Activated CD4-positive, alpha-beta T cell treated with anti-CD3 and anti-CD28 coated beads, Interleukin-2, amount 50 U/mL, for 48 hours (primary cell): ENCODE measurements at places on chromosomes 4 and X.

DNA sequence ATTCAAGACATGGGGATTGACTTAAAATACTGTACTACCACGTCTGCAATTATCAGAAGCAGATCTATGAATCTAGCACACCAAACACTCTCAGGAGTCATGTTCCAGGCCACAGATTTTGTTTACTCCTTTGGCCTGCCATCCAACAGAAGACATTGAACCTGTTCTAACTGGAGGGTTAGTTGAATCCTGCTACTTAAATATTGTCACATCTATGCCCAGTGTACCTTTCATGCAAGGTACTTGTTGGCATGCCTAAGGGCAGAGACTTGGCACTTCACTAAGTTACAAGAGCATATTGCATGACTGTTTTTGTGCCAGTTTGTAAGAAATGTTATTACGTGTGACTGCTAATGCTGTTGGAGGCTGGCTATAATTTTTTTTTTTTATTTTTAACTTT is 126.9 kb upstream of the BCOR start:
- DNase-seq, result no peak

DNA sequence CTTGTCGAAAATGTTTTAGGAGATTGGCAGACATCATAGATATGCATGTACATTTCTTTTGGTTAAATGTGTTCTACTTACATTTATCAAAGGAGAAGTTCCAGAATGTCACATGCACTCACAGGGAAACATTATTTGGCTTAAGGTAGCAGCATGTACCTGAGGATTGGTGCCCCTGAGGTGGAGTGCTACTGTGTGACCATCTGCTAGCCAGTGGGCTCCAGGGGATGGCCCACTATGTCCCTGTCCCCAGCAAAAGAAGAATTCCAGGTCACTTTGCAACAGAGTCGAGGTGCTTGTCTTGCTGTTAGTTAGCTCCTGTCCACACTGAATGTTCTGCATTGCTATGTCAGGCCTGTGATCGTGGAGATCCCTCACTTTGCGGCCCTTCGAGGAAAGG is 283.2 kb downstream of the ANK2 start:
- DNase-seq, result no peak

DNA sequence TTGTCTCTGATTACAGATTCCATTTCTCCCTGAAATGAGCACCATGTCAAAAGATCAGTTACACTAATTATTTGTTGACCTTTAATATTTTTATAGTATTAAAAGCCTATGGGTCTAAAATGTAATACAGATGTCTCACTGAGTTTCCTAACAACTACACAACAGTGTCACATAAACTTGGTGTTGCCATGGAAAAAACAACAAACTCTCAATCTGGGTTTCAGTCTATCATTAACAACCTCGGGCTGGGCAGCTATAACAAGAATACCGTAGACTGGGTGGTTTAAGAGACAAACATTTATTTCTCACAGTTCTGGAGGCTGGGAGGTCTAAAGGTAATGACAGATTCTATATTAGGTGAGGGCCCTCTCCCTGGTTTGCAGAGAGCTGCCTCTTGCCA is 407.1 kb downstream of the HNRNPD start:
- no peak for DNase-seq

DNA sequence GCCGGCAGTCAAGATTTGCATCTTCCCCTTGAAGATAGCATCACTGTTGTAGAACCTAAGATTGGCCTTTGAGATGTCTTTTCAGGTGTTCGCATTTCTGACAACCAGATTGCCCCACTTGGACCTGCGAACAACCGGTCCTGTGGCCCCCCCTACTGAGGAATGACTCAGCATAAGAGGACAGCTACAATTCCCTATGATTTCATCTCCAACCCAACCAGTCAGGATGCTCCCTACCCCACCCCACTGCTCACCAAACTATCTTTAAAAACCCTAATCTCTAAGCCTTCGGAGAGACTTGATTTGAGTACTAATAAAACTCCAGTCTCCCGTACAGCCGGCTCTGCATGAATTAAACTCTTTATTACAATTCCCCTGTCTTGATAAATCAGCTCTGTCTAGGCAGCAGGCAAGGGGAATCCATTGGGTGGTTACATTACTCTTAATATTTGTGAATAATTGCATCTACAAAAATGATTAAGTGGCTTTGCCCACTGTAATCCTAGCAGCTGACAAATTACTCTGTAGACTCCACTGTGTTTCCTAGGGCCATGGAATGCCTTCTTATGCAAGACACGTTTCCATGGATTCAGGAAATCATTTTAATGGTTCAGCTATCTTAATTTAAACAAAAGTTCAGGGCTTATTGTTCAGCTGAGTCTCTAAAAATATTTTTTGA is 95.4 kb downstream of the GPR143 start:
- DNase-seq, result no peak

GRCh38 chrX:99703473-99703872 is 706.6 kb downstream of the PCDH19 start:
- no peak for DNase-seq

DNA sequence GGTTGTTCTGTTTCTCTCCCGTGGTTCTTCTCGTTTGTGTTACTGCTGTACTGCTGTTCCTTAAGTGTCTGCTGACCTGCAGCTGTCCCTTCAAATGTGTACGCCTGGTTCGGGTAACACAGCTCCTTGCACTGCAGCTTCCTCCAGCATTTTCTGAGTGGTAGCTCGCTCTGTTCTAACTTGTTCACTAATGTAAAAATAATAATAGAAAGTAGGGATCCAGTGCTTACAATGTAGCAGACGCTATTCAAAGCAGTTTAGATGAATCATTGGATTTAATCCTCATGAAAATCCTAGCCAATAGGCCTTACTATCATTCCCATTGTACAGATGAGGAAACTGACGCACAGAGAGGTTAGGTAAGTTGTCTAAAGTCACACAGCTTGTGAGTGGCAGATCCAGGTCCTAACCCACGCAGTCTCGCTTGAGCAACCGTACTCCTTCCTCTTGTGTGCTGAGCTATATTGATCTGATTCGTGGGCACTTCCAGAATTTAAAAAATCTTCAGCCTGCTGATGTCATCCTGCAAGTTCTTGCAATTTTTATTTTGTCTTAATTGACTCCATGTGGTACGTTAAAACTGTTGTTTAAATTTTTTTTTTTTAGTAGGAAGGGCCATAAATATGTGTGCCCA is 448.2 kb upstream of the FAT1 start:
- DNase-seq, result no peak
